T-helper 2 cell (primary cell): ENCODE measurements at places on chromosomes 16 and 17.
A peak's percentile ranks its signal among the peaks of the same experiment; 100 is the strongest.

GRCh38 chr17:47945529-47946508 is 4.4 kb downstream of the PNPO start:
- DNase-seq: no peak

- peak; percentile 13 for DNase-seq
These were observed 15.3 kb upstream of the TNS4 start for GRCh38 chr17:40516581-40517285.

DNA sequence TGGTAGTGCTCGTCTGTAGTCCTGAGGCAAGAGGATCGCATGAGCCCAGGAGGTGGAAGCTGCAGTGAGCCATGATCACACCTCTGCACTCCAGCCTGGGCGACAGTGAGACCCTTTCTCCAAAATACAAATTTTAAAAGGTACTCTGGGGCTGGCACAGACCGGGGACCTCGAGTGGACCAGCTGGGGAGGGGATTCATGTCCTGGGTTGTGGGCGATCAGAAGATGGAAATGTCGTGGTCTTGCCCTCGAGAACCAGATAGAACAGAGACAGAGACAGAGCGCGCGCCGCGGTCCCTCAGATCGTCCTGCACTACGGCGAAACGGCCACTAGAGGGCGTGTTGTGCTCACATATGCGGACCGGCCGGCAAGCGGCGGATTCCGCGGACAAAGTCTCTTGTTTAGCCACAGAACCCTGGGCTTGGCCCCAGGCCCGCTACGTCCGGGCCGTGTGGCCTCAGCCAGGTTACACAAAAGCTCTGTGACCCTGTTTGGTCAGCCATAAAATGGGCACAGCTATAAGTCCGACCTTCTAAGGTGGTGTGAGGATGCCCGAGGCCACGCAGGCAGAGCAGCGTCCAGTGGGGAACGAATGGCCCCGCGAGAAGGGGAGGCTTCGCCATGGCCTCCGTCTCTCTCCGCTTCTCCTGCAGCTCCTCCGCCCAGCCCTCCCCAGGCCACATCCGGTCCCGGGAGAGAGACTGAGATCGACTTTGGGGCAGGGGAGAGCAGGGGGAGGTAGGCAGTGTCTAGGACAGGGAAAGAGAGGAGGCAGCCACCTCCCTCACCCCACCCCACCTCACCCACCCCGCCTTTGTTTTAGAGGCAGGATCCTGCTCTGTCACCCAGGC is 14.6 kb upstream of the SBK1 start:
- peak; percentile 71 for DNase-seq

- no peak for DNase-seq
These were observed 8.9 kb upstream of the HDAC5 start for GRCh38 chr17:44132275-44132821.

DNA sequence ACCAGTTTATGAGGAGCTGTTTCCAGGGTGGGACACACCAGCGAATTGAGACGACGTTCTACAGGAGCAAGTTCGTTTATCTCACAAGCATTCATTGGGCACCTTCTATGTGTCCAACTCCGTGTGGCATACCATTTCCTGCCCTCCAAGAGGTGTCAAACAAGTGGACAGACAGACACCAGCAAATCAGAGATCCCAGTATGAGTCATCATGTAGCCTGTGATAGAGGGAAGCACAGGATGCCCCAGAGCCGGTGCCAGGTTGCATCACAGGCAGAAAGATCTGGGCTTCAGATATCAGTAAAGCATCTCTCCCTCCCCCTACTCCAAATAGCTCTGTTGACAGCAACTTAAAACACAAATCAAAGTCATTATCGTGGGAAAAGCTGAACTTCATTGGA is 31.8 kb upstream of the MAF start:
- no peak for DNase-seq

GRCh38 chr17:7626956-7627249 is 718 bp downstream of the SAT2 start:
- DNase-seq: no peak

- DNase-seq: no peak
These were observed 81.3 kb downstream of the COX10 start for GRCh38 chr17:14150619-14151018.

GRCh38 chr16:8867216-8867931 is 1.4 kb downstream of the CARHSP1 start:
- DNase-seq: no peak

DNA sequence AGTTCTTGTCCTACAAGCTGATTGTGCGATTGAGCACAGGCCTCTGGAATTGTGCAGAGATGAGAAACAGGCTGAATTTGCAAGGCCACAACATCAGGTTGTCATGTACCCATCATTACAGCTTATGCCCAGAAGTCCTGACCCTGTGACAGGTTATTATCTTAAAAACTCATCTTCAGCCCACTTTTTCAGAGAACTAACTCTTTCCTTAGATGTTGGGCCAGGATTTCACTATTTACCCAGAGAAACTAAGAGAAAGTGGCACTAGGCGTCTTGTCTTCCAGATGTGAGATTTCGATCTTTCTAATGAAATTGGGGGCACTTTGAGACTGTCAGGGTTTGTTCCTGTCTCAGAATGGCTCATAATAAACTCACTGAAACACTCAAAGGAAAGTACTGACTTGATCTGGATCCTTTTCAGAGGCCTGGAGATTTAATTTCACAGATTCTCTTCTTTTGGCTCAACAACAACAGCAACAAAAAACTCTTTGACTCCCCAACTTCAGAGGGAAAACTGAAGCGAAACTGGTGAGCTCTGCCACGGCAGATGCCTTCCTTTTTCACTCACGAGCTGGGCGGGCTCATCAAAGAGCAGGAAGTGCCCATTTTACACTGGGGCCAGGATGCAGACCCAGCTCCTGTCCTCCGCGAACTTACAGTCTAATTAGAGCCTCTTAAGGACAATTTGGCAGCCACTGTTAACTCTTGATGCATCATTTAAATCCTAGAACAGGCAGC is 17.7 kb upstream of the SLC12A3 start:
- no peak for DNase-seq

DNA sequence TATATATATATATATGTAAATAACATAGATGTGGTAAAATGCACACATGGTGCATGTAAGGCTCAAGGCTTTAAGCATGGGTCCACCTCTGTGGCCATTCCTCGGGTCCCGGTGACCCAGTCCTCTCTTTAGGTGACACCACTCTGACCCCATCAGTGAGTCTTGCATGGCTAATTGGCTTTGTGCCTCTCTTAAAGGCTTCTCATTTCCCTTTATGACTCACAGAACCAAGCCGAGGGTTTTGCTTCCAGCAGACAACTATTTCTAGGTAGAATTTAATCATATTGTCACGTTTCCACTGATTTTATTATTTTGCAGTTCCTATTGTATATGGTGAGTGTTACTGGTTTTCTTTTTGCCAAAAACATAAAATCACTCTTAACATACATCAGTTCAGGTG is 59.7 kb downstream of the PLCG2 start:
- DNase-seq: no peak

GRCh38 chr16:31484491-31485171 is 1.7 kb downstream of the SLC5A2 start:
- no peak for DNase-seq
